LHCN-M2 (cell line): ENCODE measurements at places on chromosomes 4 and X.
A peak's percentile ranks its signal among the peaks of the same experiment; 100 is the strongest.

GRCh38 chrX:120090208-120090607 lies 12.7 kb upstream of the RHOXF2B start:
- no peak for DNase-seq

GRCh38 chr4:8073206-8073863 lies 85.3 kb downstream of the ABLIM2 start:
- no peak for DNase-seq

GRCh38 chrX:30280428-30280827 lies 28.8 kb downstream of the NR0B1 start:
- DNase-seq, result no peak

DNA sequence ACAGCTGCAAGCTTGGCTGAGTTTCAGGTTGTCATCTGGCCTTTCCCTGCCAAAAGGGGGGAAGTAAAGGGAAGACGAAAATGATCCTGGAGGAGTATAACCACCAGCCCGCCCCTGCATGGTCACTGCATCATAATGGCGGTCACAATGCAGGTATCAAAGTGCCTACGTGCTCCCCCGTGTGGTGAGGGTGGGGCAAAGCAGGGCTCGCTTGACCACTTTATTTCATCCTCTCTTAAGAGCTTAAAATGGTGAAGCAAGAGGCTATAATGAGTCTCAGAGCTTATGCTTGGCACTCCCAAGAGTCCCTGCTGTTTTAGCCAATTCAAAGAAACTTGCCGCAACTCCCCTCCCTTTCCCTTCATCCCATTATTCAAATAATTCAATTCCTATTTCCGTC lies 105.6 kb downstream of the APOOL start:
- DNase-seq, result no peak

- no peak for DNase-seq
These were observed 3.3 kb downstream of the CXCL1 start for GRCh38 chr4:73872316-73873108.

DNA sequence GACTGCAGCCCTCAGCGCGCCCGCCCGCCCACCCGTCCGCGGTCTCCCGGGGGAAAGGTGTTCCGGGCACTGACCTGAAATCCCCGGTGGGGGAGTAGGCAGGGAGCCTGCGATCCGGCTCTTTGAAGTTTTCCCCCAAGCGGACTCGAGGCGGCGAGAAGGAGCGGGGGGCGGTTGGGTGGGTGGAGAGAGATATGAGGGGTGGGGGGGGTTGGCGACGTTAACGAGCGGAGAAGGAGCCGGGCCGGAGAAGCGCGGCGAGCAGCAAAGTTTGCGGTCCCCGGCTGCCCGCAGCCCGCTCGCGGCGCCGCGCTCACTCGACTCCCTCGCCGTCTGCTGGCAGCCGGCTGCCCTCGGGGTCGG lies 636 bp downstream of the BCOR start:
- no peak for DNase-seq

DNA sequence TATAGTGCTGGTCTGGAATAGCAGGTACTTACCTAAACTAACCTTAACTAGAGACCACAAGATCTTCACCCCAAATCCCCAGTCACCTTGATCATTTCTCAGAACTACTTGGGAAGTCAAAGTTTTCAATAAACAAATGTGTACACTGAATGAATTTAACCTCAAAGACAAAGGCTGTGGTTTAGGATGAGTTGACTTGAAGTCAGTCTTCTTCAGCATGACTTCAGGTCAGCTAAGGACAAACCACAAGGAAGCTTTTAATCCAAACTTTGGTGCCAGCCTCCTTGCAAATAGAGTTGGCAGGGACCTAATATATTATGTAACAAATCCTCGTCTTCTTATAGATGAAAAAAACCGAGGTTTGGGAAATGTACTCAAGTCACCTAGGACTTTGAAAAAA lies 21.2 kb upstream of the VCX2 start:
- DNase-seq, result no peak

GRCh38 chr4:15470128-15470475 lies 420 bp downstream of the CC2D2A start:
- DNase-seq, result no peak

DNA sequence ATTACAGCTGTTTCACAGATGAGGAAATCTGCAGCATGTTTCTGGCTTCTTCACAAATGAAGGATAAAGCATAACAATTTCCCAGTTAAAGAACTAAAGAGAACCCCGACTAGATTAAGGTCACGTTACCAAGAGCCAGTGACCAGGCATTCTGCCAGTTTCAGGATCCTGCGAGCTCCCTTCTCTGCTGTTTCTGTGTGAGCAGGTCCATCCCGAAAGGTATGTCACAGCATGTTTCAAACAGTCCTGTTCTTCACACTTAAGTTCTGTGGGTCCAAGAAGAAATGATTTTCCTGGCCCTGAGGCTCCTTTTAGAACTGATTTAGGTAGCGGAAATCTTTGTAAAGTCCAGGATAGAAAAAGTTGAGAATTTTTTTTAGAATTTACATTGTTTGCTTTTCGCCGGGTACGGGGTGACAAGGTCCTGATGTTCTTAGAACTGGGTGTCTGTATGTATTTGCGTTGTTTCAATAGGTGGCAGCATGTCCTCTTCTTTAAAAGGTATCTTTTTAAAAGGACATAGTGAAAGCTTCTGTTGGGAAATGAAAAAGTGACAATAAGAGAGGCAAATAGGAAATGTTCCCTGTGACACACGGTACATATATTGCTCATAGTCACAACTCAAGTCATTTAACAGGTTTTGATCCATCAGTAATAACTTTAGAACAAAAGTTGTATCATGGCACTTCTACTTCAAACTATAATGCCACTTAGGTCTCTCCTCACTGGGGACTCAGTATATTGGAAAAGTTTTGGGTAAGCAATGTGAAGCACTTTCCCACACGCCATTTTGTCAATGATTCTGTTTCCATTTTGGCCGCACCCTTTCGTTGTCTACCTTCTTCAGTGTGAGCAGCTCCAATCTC lies 18.4 kb downstream of the IL21 start:
- peak; percentile 73 for DNase-seq

- no peak for DNase-seq
These were observed 607 bp upstream of the DKC1 start for GRCh38 chrX:154761977-154762536.

GRCh38 chr4:56953680-56954520 lies 23.5 kb downstream of the NOA1 start:
- DNase-seq, result no peak

DNA sequence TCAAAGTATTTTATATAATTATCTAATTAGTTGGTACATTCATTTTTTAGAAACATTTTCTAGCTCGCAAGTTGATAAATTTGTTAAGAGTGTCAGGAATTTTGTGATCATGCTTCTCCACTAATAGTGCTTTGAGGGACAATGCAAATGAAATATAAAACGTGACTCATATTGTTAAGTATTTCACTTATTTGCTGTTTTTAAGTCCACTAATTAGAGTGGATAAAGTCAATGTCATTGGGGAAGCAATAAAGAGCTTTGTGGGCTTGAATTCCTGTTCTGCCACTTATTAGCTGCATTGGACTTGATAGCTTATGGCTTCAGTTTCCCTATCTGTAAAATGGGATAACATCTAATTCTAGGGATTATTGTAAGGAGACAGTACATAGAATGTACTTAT lies 26.5 kb upstream of the ANAPC4 start:
- DNase-seq, result no peak

- DNase-seq, result no peak
These were observed 54.7 kb upstream of the TRPC5 start for GRCh38 chrX:112137276-112137675.

- no peak for DNase-seq
These were observed 74.0 kb downstream of the FHDC1 start for GRCh38 chr4:153010146-153010545.

DNA sequence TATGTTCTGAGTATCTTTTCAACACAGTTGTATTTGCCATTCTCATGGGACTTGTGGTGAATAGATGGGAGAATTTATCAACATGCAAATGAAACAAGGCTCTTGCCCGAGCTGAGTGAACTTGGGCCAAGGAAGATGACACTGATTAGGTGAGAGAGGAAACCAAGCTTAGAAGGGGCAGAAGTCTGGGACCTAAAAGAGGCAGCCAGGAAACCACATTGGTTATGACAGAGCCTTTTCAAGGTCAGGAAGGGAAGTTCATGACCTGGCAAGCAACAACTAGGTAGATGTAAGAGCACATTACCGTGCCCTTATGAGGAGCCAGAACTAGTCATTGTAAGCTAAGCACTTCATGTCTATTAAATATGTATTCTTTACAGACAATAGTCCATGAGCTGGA lies 590.3 kb downstream of the PACRGL start:
- no peak for DNase-seq

DNA sequence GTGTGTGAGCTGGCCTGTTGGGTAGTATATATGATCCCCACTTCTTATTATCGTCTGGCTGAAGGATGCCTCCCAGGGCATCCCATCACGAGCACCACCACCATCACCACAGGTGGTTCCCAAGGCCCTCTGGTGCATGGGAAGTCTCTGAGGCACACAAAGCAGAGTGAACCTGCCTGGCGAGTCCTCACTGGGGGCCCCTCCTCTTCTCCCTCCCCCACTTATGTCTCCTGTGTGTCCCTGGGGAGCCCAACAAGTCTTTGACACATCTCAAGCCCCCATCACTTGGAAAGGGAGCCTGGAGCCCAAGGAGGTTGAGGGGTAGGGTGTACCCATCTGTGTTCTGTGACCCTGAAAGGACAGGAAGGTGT lies 45.5 kb upstream of the NKX1-1 start:
- no peak for DNase-seq

DNA sequence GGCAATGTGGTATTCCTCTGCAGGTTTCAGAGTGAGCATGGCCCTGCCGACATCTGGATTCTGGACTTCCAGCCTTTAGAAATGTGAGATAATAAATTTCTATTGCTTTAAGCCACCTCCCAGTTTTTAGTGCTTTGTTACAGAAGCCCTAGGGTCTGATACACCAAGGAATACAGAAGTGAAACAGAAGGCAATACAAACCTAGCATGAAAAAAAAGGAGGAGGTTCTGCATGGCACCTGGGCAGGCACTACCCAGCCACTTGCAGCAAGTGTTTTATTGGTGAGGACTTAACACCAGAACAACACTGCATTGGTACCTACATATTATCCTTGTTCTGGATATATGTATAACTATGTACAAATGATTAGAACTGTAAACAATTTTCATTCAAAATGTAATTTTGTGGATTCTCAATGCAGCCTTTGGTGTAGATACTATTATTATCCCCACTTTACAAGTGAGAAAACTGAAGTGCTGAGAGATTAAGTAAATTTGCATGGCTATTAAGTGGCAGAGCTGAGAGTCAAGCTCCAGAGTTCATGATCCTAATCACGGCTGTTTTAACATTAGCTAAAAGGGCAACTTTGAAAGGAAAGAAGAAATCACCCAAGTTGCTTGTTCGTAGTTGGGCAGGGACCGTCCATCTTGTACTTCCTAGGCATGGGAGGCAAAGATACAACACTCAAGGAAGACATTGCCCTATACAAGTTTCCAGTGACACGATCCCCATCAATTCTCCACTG lies 71.8 kb downstream of the IL21 start:
- no peak for DNase-seq

DNA sequence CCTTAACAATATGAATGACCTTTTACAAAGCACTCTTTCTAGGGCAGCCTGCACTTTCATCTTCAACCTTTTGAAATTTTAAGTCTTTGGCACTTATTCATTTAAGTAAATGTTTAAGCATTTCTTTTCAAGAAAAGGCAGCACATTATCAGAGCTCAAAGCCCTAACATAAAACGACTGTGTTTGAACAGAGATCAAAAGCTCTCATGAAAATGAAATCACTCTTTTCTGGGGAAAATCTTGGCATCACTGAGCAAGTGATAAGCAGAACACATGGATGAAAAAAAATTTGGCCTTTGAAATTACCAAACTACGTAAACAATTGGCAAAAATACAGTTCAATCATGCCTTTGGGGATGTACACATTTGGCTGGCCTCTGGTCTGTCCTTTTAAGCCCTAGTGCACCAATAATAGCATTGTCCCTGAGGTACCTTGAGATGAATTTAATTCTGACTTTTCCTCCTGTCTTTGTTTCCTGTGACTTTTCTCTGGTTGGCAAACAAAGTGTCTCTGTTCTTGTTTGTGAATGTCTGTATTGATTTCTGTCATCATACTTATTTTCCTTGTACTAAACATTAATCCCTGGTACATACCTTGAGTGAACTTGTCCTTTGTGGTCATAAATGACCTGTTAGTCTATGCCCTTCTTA lies 12.9 kb upstream of the ODAM start:
- no peak for DNase-seq

DNA sequence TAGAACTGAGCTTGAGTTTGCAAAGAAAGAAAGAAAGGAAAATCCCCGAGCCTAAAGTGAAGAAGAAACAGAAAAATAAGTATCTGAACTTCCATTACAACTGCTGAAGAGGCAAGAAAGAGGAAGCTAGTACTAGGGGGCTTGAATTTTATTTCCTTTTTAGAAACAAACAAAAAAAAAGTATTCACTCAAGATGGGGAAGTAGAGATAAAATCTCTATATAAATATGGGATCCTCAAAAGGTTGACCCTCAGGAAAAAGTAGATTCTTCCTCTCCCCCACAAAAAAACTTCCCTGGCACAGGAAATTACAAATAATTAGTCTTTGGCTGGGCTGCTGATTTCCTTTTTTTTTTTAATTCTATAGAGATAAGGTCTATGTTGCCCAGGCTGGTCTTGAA lies 16.0 kb downstream of the LRBA start:
- no peak for DNase-seq

GRCh38 chrX:146602246-146602645 lies 207.3 kb upstream of the CXorf51B start:
- DNase-seq, result no peak

GRCh38 chrX:139724626-139725025 lies 16.7 kb upstream of the MCF2 start:
- no peak for DNase-seq

DNA sequence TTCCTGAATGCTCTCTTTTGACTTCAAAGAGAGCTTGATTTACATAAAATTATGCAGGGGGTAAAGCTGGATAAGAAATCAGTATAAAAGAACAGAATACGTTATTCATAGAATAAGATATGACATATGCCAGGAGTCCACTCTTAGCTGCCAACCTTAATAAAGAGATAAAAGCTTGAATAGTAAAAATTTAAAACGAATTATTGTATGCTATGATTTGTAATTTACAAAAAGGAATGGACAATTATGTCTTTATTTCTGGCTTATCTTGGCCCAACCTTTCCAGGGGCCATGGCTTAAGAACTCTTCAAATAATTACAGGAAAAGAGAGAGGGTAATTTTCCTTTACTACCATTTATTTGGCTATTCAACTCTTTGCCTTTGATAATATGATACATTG lies 192.2 kb upstream of the ITM2A start:
- no peak for DNase-seq

- no peak for DNase-seq
These were observed 86.5 kb downstream of the CPZ start for GRCh38 chr4:8679032-8679431.

- DNase-seq, result peak; percentile 29
These were observed 4.1 kb downstream of the CBLL2 start for GRCh38 chrX:22276781-22277180.

DNA sequence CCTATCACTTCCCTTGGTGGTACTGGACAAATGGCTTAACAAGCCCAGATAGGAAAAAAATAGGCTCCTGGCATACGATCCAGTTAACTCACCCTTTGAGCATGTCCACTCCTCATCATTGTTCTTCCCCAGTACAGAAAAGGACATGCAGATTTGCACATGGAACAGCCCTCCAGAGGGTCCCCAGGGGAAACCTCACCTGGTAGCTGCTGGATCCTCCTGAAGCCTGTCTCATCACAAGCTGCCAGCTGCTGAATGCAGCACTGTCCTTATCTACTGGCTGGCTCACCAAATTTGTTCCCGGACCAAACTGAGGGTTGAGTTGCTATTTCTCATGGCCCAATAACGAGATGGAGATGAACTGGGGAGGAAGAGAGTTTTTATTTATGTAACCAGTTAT lies 49.4 kb downstream of the SERTM2 start:
- DNase-seq, result no peak
